ENCODE measurements at places on chromosomes 12 and 14.

GRCh38 chr12:132085291-132085635 is 58.9 kb downstream of the DDX51 start:
- no peak for DNase-seq

DNA sequence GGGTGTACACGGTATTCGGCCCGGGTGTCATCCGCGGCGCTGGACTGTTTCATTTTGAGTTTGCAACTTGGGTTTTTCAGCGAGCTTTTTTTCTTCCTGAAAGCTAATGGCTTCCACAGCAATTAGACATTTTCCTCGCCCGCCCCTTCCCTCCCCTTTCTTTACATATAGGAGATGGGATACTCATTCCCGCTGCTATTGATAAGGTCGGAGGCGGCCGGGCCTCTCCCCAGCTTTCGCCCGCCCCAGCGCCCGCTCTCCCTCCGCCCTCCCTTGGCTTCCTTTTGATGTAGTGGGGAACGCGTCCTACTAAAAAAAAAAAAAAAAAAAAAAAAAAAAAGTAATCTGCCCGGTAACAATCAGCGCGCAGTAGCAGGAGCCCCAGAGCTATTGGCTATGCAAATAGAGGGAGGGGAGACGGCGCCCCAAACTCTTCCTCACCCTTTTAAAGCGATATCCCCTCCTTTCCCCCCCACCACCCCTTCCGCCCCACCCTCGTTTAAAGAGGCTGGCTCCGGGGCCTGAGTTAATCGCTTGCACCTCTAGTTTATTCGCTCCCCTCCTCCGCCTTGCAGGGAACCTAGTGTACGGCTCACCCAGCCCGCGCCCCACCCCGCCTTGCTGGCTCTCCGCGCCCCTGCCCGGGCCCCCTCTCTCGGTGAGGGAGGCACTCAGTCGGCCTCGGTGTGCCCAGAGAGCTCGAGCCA is 1.7 kb upstream of the CCND2 start:
- peak; percentile 69 for DNase-seq

- no peak for DNase-seq
Observed at GRCh38 chr12:132872073-132872855, 15.1 kb downstream of the CHFR start.

GRCh38 chr14:89531661-89532335 is 114.8 kb upstream of the FOXN3 start:
- DNase-seq = no peak

- DNase-seq = no peak
Observed at GRCh38 chr12:121748571-121749265, 36.2 kb downstream of the TMEM120B start.

GRCh38 chr12:82746668-82747067 is 60.0 kb downstream of the TMTC2 start:
- no peak for DNase-seq

- no peak for DNase-seq
Observed at GRCh38 chr12:3929875-3930615, 56.8 kb upstream of the PARP11 start.

GRCh38 chr12:92337128-92337527 is 191.5 kb upstream of the BTG1 start:
- no peak for DNase-seq

- no peak for DNase-seq
Observed at GRCh38 chr12:122516544-122517361, 10.0 kb downstream of the RSRC2 start.

DNA sequence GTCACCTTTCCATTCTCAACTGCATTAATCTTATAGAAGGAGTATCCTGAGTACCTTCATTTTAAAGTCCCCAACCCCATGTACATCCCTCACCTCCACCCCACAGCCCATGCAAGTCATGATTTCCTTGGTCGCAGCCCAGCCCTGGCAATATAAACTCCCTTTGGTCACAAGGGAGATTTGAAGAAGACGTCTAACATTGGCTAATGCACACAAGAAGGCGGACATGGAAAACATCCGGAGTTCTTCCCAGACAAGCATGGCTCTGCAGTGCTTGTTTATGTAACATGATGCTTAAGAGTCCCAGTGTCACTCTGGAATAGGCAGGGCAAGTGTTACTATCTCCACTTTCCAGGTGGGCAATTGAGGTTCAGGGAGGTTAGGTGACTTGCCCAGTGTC is 277.6 kb downstream of the DPF3 start:
- DNase-seq = no peak

DNA sequence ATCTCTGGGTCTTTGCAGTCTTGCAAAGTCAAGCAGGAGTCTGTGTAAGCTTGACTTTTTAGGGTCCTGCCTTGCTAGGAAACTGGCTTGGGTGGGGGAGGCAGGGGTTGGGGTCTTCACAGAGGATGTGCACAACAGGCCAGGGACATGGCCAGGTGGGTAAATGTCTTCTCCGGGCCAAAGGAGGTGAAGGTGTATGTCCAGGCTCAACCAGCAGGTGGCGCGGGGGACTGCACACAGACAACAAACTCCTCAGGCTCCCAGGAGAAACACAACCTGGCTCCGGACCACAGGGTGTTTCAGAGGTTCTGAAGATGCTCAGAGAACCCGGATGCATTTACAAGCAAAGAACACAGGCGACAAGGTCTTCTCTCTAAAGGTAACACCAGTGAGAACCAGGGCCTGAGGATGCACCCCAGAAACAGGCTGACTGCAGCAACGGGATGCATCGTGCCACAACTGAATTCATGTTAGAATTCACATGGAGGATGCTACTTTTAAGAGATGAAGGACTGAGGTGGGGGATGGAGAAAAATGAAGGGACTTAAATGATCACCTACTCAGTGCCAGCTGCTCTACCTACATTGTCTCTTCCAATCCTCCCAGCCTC is 56.0 kb downstream of the PLEKHG3 start:
- DNase-seq = peak; percentile 26

DNA sequence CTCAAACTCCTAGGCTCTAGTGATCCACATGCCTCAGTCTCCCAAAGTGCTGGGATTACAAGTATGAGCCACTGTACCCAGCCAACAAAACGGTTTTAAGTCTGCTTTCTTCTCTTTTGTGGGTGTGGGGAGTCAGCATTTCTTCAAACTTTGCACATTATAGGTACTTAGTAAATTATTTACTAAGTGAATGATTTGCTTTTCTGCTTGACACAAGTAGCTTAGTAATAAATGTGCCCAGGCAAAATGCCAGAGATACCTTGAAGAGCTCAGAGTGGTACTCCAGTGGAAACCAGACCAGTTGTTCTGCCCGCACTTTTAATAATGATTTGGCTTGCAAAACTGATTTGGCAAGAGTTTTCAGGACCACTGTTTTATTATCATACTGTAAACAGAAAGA is 15.0 kb downstream of the DEPDC4 start:
- DNase-seq = no peak

DNA sequence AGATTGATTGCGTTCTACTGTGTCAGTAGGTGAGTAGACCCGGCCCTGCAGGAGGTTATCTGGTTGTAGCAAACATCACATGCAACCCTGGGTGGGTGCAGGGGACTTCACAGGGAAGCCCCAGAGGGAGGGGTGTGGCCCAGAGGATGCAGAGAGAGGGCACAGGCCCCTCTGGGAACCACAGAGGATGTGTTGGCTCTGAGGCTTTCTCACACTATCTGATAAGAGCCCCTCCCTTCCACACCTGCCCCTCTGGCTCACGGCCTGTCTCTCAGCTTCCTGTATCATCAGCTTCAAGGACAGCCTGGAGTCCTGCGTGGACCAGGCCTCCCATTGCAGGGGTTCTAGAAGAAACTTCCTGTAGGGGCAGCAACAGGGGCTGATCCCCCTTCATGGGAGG is 101.9 kb downstream of the RIN3 start:
- DNase-seq = peak; percentile 47

- no peak for DNase-seq
Observed at GRCh38 chr14:103189481-103190470, 66.5 kb downstream of the TNFAIP2 start.

DNA sequence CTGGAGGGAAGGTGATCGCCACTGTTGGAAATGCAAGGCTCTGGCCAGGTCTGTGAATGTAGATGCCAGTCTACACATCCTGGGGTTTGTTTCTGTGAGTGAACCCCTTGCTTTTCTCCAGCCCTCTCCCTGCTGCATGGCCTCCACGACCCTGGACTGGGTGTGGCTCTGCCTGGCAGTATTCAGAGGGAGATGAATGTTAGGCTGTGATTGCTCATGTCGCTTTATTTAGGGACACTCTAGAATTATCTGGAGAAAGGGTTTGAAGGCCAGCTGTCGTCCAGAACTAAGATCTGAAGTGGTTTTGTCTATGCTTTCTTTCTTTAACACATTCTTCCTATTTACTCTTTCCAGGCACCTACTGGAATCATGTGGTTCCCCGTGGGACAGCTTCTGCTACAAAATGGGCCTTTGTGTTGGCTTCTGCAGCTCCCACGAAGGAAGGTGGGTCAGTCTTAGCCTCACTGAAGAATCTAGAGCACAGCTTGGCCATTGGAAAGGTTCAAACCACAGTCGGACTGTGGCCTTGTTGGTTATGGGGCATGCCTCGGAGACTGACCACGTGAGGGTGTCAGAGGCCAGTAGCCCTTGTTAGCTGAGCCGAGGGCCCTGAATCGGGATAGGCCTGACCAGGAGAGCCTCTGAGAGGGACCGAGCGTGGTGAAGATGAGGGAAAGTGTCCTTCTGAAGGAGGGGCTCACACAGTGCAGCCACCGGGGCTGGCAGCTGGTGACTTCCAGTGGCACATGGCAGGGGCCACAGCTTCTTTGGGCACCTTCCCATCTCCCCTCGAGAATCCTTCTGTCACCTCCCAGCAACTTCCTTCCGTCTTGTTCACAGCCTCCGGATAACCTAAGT is 59.1 kb downstream of the ANKRD9 start:
- no peak for DNase-seq

- no peak for DNase-seq
Observed at GRCh38 chr12:60144395-60144794, 548.6 kb downstream of the SLC16A7 start.

- DNase-seq = no peak
Observed at GRCh38 chr14:71918955-71919354, 13.3 kb upstream of the RGS6 start.

DNA sequence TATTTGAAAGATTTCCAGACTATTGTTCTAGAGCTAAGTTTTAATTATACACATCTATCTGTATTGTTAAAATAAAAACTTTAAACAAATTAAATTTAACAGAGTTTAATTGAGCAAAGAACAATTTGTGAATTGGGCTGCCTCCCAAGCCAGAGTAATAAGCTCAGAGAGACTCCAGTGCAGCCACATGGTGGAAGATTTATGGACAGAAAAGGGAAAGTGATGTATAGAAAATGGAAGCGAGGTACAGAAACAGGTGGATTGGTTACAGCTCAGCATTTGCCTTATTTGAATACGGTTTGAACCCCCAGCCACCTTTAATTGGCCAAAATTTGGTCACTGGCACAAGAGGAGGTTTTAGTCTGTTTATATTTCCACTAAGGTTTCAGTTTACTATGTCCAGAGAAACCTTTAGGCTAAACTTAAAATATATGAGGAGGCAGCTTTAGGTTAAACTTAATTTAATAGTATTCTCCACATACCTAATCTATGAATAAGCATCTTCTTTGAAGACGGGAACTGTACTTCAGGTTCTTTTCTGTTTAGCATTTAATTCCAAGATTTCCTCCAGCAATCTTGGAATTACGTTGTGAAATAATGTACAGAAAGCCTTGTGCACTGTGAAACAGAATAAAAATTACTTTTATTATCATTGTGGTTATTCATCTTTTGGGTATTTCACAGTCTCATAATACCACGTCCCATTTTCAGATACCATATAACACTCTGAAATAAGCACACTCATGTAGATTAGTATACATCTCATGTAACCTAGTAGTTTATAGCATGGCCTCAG is 19.4 kb downstream of the SRGAP1 start:
- no peak for DNase-seq

DNA sequence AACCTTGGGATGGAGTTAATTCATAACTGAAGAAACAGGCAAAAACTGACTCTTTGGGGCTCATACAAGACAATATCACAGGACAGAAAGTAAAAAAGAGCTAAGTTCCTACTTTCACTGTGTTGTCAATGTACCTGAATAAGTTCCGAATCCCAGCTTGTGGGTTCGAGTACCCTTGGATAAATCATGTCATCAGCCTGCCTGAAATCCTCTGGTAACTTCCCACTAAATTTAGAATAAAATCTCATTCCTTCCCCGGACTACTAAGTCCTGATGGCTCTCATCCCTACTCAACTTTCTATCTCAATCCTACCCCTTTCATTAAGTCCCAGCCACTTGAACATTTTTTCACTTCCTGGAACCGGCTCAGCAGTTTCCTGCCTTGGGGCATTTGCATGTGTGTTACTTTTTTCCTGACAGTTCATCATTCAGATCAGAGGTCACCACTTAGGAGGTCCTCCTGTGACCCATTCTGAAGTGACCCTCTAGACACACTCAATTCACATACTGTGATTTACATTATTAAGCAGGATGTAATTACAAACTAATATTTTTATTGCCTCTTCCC is 12.7 kb downstream of the ERP29 start:
- DNase-seq = no peak

- no peak for DNase-seq
Observed at GRCh38 chr14:99549684-99550083, 54.3 kb downstream of the CCDC85C start.

DNA sequence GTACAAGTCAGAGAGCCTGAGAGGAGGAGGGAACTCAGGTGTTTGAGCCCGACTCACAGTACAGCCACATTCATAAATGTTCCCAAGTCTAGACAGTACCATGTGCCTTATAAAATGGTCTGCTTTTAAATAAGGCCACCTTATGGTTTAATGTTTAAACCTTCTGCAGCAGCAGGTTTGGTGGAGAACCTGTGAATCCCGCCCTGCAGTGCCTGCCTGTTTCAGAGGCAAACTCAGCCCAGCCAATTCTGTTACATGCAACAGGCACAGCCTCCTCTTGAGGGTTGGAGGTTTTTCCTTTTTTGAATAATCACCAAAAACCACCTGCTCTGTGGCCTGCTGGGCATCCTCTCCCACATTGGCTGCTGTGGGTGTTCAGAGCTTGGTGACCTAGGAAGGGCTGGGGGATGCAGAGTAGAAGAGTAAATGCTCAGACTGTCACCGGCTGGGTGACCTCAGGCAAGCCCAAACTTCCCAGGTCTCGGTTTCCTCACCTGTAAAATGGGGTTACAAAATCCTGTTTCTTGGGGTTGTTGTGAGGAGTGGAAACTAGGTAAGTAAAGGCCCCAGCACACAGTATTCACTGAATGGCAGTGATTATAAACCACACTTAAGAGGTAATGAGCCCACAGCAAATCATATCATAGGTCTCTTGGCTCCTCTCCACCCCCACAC is 28.0 kb downstream of the NUAK1 start:
- no peak for DNase-seq

DNA sequence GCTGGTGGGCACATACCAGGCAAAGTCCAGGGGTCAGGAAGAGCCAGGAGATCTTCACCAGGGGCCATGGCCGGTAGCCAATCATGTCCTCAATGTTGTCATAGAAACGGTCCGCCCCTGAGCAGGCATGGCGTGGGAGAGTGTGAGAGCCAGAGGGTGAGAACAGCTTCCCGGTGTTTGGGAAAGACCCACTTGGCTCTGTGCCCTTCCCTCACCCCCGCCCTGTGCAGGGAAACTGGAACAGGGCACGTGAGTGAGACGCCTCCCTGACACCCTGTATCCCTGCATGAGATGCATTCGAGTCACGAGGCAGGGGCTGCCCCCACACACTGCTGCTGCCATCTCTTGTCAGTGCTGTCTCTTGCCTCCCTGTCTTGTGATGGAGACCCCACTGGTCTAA is 20.7 kb downstream of the SLC6A12 start:
- DNase-seq = no peak
